ENCODE measurements at places on chromosomes 3 and 15. TPM values are rescaled to one million over a fixed set of nuclear protein-coding genes. Genes with fewer than 3 reads are reported as not detected.

Gene LMCD1
- 82.1 TPM for total RNA-seq

Gene RETNLB
- total RNA-seq, result not detected

Gene NR1I2
- not detected for total RNA-seq

Gene ADPRH
- 3.1 TPM for total RNA-seq

Gene TMEM39A
- 23.0 TPM for total RNA-seq

Gene CCDC33
- 5.8 TPM for total RNA-seq

Gene SKOR1
- total RNA-seq, result not detected

Gene APBA2
- total RNA-seq, result 20.6 TPM

Gene SUSD5
- 2.9 TPM for total RNA-seq

Gene PCBP4
- 15.1 TPM for total RNA-seq

Gene MESD
- 35.9 TPM for total RNA-seq

Gene CADPS
- not detected for total RNA-seq

Gene BFSP2
- not detected for total RNA-seq

Gene SLC6A1
- 0.07 TPM for total RNA-seq

Gene CCR9
- total RNA-seq, result not detected

Gene PDZRN3
- not detected for total RNA-seq

Gene SH2D7
- total RNA-seq, result not detected

Gene KATNBL1
- 33.4 TPM for total RNA-seq

Gene PRICKLE2
- 3.9 TPM for total RNA-seq

Gene UBL7
- 41.9 TPM for total RNA-seq
